ENCODE measurements at places on chromosomes 7 and 10.

DNA sequence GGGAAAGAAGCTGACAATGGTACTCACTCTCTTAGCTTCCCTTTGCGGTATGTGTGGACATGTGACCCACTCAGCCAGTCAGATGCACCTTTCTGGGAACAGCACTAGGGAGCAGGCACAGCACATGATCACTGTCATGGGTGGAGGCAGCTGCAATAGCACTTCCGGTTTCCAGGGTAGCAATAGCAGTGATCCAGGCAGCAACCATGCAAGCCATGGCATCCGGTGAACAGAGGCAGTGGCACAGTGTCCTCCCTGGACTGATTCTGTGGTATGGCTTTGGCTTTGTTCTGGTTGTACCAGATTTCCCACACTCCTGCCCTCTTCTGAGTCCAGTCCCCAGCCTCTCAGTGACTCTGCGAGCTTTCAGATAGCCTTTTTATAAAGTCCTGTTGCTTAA, 86.8 kb upstream of the NAMPT start:
- DNase-seq, result peak; percentile 28

GRCh38 chr7:36986948-36987724, 262.8 kb upstream of the AOAH start:
- DNase-seq, result peak; percentile 60

DNA sequence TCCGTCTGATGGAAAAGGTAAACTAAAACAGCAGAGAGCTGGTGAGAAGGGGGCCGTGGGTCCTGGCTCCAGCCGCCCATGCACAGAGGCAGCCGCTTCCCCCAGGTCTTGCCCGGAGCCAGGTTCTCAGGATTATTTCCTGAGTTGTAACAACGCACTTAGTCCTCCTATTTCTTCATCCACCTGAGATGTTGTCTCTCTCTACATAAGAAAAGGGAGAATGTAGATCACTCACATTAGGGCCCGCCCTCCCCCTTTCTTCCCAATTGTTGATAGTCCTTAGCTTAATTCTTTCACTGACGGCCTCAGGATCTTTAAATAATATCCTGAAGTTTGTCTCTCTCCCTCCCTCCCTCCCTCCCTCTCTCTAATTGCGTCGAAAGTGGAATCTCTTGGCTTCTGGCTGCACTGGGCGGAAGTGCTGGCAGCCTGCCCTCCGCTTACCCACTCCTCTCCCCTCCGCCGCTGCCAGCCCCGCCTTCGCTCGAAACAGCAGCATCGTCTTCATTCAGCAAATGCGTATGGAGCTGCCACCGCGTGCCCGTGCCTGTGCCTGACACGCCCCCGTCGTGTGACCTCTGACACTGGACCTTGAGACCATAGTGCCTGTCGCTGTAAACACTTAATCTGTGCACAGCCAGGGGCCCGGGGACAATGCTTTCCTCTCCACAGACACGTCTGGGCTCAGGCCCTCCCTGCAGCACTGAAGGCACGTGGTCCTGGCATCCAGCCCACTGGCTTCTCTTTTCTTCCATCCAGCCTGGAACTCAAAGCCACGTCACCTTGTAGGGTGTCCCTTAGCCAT, 174.5 kb upstream of the PPP2R2D start:
- DNase-seq, result no peak

- peak; percentile 80 for DNase-seq
Observed at GRCh38 chr10:73517166-73517888, 21.5 kb upstream of the PPP3CB start.

DNA sequence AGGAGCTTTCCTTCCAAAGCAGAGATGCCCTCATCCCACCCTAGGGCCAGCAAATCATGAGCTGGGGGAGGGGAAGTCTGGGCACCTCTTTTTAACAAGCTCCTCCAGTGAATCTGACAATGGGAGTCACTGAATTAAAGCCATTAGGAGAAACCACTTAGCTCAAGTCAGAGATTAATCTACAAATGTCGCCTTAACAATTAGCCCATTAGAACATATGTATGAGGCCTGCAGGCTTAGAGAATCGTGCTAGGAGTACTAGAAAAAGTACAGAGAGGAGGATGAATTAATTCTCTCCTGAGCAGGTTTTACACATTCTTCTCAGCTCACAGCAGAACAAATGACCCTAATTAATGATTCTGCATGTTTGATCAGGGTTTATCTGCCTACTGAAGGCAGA, 381.3 kb downstream of the KCNMA1 start:
- DNase-seq, result no peak

GRCh38 chr10:96097865-96098264, 32.2 kb upstream of the ZNF518A start:
- DNase-seq, result no peak
